Stimulated activated CD4-positive, alpha-beta T cell treated with anti-CD3 and anti-CD28 coated beads, Interleukin-1b, Interleukin-23, amount 100 ng/mL, for 48 hours (primary cell): ENCODE measurements at places on chromosomes 13 and 19.

DNA sequence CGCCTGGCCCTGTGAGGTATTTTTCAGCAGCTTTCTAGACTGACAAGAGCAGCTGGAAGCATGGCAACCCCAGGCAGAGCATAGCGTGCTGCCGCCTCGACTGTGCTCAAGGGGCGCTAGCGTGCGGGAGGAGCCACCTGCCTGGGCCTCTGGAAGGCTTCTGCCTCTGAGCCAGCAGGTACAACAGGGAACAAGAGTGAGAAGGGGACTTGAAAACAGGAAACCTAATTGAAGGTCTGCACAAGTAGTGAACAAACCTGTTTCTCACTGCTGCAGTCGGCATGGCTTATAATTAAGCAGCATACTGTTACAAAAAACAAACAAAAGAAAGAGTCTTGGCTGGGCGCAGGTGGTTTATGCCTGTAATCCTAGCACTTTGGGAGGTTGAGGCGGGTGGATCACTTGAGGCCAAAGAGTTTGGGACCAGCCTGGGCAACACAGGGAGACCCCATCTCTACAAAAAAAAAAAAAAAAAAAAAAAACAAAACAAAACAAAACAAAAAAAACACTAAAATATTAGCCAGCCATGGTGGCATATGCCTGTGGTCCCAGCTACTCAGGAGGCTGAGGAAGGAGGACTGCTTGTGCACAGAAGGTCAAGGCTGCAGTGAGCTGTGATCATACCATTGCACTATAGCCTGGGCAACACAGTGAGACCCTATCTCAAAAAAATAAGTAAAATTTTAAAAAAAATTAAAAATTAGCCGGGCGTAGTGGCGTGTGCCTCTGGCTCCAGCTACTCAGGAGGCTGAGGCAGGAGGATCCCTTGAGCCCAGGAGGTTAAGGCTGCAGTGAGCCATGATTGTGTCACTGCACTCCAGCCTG, 12.6 kb upstream of the GARRE1 start:
- peak; percentile 37 for DNase-seq

GRCh38 chr19:50893047-50893736, 18.0 kb downstream of the KLK4 start:
- DNase-seq: no peak

DNA sequence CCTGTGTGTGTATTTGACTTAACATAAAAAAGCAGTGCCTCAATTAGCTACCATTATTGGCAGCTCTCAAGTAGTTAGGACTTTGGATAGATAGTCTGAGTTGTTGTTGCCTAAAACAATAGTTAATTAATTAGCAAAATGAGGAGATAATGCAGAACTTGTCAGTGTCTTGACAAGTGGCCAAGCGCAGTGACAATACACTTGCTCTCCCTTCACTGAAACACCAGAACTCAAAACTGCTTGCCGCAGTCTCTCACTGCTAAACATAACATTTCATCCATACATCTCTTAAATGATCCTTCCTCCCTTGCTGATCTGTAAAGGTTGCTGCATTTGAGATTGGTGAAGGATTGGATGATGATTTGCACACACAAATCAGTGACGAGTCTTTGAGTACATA, 61.7 kb downstream of the ARHGAP35 start:
- no peak for DNase-seq

DNA sequence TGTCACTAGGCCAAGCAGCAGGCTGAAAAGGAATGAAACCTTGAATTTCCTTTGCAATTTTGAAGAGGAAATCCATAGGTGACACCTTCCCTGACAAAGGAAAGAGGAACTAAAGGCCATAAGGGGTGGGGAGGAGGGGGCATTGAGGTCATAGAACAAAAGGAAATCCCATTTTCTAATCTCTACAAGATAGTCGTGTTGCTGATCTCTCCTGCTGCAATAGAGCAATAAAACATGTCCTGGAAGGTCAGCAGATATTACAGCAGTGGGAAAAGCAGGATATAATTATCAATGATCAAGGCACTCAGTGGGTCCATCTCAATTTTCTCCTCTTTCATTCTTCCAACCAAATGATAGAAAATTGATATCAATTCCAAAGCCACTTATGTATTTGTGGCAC, 20.3 kb upstream of the RAP2A start:
- DNase-seq: no peak

DNA sequence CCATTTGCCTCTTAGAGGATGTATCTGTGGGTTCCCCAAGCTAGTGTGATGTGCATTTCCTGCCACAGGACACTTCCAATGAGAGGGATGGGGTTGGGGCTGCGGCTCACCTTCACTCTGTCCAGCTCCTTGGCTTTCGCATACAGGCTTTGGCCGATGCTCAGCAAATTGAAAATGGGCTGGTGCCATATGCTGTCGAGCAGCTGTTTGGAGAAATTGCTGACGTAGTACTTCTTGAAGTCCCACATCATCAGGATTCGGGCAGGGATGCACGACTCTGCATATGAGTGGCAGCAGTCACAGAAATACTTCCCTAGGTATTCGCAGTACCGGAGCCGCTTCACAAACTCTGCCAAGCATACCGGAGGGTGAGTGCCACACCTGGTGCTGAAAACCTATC, 37.0 kb downstream of the RUBCNL start:
- DNase-seq: no peak

- no peak for DNase-seq
Measured at GRCh38 chr13:41533266-41534052, 76.1 kb downstream of the RGCC start.

- no peak for DNase-seq
Measured at GRCh38 chr19:35783469-35784434, 8.4 kb downstream of the ARHGAP33 start.

DNA sequence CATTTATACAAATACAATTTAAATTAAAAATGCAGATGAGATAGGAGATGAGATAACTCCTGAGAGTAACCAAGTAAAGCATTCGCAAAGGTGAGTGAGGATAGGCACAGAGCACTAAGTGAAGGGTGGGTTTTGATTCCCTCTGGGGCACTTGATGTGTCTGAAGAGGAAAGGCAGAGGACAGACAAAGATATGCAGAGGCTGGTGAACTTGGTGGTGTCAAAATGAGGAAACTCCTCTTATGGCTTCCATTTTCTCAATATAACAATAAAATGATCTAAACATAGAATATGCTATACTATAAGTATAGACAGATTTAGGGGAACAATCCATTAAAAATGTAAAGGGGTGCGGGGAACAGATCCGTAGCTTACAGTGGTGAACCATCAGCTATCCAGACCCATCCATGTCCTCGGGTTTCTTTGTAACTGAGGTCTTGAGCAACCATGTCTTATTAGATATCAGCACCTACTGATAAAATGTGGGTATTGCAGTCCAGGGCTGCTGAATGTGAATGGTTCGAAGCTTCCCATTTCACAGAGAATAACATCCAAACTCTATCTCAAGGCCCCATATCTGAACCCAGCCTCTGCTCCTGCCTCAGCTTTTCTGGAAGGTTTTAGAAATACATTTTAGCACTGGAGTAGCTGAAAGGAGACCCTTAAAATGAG, 73.9 kb upstream of the SLC10A2 start:
- DNase-seq: no peak

DNA sequence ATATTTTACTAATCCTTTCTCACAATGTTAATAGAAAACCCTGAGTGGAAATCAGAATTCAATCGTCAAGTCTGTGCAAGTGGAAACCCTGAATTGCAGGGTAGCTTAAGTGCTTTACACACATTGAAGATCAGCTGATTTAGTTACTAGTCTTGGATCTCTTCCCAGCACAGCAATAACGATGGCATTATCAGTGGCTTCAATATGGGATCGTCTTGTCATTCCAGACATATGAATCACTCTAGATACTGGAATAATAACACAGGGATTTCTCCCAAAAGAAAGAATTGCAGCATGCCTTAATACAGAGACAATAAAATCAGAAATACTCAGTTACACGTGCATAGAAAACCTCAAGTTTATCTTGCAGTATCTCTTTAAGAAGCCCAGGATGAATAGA, 12.6 kb upstream of the METTL21C start:
- no peak for DNase-seq

GRCh38 chr19:41744850-41745249, 10.5 kb upstream of the CEACAM6 start:
- DNase-seq: no peak

GRCh38 chr13:92739306-92739818, 487.2 kb upstream of the GPC6 start:
- no peak for DNase-seq

DNA sequence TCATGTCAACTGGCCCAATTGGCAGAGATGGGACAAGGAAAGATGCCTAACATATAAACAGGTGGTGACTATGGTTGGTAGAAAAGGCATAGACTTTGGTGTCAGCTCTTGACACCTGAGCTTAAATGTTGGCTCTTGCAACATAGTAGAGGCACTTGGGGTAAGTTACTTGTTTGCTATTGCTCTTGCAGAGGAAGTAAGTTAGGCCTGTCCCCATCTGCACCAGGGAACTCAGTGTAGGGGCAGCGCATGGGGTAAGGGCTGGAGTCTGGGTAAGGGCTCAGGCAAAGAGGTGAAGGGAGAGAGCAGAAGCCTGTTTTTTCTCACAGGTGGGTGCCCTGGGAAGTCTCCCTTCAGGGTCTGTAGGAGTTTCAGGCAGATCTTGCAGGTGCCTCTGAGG, 27.6 kb downstream of the ERICH6B start:
- no peak for DNase-seq

- DNase-seq: no peak
Measured at GRCh38 chr13:53028637-53029203, at the start of gene OLFM4. Gene OLFM4 (plus strand): TSS chr13:53028813. CDS start chr13:53028837, 24 bp downstream.

DNA sequence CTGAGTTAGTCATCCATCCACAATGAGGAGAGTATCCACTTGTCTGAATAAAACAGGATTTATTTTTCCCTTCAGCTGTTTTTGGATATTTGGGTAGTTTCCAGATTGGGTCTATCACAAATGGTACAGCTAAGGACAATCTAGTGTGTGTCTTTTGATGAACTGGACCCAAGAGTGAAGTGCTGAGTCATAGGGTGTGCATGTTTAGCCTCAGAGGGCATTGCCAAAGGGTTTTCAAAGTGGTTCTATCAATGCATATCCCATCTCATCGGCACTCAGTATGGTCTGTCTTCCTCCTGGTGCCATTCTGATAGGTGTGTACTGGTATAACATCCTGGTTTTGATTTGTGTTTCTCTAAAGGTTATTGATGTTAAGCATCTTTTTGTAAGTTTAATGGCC, 62.3 kb downstream of the GSX1 start:
- DNase-seq: no peak

- no peak for DNase-seq
Measured at GRCh38 chr19:46787040-46787330, 1.4 kb downstream of the SLC1A5 start.

DNA sequence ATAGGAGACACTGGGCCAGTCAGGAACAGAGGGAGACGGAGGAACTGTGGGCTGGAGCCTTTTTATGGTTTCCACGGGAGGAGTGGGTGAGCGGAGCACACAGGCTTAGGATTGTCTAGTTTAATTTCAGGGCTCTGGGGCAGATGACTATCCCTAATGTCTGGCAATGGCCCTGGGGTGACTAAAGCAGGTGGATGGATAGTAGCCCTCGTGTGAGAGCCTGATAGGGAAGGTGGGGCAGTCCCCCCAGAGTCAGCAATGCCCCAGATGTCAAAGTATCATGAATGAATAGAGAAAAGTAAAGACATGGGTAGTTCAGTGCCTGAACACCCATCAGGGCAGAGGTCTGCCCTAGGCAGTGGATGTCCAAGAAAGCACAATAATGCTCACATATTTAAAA, 94.2 kb downstream of the ZDHHC20 start:
- no peak for DNase-seq

DNA sequence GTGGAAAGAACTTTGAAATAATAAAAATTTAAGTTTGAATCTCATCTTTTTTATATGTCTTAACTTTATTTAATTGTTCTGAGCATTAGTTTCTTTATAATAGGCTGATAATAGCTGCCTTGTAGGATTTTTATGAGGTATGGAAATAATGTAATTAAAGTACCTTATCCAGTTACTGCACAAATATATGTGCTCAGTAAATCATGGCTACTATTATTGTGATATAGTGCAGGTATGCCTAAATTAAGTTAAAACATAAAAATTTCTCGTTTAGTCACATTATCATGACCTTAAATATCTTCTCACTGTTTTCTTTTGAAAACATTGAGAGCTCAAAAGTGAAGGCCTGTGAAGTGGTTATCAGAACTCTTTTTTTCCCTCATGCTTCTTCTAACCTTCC, 62.9 kb downstream of the NDFIP2 start:
- no peak for DNase-seq

GRCh38 chr19:57537953-57538547, 10.9 kb downstream of the ZNF549 start:
- DNase-seq: no peak

DNA sequence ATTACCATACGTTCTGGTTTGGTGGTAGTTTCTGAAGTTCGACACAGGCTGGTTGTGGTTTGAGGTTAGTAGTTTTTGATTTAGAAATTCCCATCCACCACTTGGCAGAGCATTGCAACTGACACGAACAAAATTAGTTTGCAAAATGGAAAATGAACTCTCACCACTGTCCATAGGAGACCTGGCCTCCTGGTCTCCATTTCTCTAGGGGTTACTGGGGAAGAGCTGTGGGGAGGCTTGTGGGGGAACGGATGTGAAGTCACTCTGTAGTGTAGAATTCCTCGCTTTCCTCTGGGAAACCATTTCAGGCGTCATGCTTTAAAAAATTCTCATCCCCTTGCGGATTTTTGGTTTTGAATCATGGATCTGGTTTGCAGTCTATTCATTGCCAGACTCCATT, 321.5 kb upstream of the MAB21L1 start:
- DNase-seq: no peak

DNA sequence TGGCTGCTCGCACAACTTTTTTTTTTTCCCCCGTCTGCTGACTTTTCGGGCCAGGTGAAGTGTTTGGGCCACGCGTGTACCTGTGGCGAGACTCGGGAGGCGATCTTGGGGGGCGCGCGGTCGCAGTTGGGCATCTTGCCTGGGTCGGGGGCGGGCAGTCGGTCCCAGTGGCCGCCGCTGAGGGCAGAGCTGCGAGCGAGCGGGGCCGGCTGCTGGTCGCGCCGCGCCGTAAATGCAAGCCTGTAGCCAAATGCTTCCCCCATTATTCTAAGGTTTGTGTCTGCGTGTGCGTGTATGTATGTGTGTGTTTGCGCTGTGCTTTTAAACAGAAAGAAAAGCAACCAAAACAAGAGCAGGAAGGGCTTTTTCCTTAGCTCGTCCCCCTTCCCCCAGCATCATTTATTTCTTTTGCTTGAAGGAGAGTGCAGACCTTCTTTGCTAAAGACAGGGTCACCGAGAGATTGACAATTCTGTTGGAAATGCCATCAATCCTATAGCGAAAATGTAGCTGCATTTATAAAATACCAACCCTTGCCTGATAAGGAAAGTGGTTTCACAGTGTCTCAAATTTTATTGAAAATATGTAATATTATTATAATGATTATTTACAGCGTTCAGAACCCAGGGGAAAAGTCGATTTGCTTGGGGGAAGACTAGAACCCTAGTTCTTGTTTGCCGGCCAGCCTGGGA, 143.2 kb upstream of the ZNF536 start:
- DNase-seq: no peak

GRCh38 chr19:45825917-45826893, 11.1 kb upstream of the RSPH6A start:
- DNase-seq: no peak

GRCh38 chr19:4267101-4267900, 11.8 kb upstream of the SHD start:
- DNase-seq: peak; percentile 58
